ENCODE measurements at places on chromosomes 6 and 20. TPM values are rescaled to one million over a fixed set of nuclear protein-coding genes. Genes with fewer than 3 reads are reported as not detected.

DNA sequence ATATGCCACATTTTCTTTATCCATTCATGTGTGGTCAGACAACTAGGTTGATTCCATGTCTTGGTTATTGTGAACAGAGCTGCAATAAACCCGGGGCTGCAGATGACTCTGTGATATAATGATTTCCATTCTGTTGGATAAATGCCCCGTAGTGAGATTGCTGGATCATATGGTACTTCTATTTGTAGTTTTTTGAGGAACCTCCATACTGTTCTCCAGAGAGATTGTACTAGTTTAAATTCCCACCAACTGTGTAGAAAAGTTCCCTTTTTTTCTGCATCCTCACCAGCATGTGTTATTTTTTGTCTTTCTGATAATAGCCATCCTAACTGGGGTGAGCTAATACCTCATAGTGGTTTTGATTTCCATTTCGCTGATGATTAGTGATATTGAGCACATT, 62.2 kb upstream of the MAP3K4 start:
- no peak for DNase-seq
- H3K27me3 ChIP-seq = peaks cover 9% of the 10 kb centered on the region
- peaks cover 19% of the 10 kb centered on the region for H3K4me1 ChIP-seq
- no peaks in the 10 kb centered on the region for H3K36me3 ChIP-seq
- no peak overlapping the region for H3K27ac ChIP-seq
- H3K4me3 ChIP-seq = no peak overlapping the region

DNA sequence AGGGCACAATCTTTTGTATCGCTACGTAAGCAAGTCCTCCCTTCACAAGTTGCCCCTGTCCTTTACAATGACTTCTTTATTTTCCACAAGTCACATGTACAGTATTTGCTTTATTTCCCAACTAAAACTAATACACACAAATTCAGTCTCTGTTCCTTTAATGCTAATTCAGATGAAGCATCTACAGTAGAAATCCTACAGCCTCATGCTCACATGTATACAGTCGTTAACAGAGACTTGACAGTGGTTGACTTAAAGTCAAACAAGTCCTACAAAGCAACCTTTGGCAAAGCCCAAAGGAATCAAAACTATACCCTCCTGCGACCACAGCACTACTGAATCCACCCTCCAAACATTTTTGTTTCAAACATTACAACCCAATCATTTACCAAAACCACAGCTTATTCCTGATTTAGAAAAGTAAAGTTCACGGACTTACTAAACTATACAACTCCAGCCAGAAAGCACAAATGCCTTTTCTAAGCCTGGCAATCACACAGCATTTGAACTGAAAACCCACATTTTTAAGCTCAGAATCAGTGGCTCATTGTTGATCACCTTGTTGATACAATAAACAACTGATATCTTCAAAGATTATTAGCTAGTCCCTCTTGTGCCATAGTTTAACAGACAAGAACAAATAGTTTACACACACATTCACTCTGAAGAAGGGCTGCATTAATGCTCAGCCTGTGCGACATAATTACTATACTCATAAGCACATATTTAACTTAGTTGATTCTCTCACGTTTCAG, 70.9 kb upstream of the NHSL1 start:
- no peaks in the 10 kb centered on the region for H3K36me3 ChIP-seq
- no peak overlapping the region for H3K27ac ChIP-seq
- H3K4me3 ChIP-seq = no peak overlapping the region
- H3K27me3 ChIP-seq = peaks cover 17% of the 10 kb centered on the region

DNA sequence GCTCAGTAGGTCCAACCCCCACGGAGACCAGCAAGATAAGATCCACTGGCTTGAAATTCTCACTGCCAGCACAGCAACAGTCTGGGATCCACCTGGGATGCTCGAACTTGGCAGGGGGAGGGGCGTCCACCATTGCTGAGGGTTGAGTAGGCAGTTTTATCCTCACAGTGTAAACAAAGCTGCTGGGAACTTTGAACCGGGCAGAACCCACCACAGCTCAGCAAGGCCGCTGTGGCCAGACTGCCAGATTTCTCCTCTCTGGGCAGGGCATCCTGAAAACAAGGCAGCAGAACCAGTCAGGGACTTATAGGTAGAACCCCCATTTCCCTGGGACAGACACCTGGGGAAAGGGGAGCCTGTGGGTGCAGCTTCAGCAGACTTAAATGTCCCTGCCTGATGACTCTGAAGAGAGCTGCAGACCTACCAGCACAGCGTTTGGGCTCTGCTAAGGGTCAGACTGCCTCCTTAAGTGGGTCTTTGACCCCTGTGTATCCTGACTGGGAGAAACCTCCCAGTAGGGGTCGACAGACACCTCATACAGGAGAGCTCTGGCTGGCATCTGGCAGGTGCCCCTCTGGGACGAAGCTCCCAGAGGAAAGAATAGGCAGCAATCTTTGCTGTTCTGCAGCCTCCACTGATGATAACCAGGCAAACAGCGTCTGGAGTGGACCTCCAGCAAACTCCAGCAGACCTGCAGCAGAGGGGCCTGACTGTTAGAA, 782.4 kb upstream of the EYS start:
- H3K4me1 ChIP-seq = no peaks in the 10 kb centered on the region
- no peak overlapping the region for H3K4me3 ChIP-seq
- no peaks in the 10 kb centered on the region for H3K27me3 ChIP-seq
- H3K36me3 ChIP-seq = no peaks in the 10 kb centered on the region
- DNase-seq = peak; percentile 44

DNA sequence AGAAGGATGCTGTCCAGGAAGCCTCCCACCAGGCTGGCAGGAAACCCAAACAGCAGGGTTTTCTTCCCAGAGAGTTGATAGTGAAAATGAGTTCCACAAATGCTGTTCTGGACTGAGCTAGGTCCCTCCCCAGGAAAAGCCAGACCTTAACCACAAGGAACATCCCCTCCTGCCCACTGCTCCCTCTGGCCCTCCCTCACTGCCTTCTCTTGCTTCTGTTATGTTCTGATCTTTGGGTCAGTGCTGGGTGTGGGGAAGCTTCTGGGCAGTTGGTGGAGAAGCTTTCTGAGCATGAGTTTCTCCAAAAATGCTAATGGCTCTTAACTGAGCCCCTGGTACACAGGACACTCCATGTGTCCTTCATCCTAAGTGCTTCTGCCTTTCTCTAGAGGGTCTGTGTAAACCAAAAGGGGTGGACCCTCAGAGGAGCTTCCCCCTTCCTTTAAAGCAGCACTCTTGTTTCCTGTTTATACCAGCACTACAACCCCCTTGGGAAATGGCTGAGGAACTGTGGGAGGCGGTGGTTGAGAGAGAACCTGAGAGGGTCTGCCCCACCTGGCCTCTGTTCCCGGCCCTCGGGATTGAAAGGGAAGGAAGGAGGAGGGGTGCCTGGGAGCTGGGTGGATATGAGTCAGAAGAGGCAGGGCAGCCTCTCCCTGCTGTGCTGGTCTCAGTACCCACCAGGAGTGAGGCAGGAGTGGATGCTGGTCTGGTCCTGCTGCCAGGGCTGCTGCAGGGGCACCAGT, 42.0 kb downstream of the CDS2 start:
- peaks cover 20% of the 10 kb centered on the region for H3K4me1 ChIP-seq
- no peak overlapping the region for H3K4me3 ChIP-seq
- no peaks in the 10 kb centered on the region for H3K27me3 ChIP-seq
- DNase-seq = no peak
- H3K27ac ChIP-seq = no peak overlapping the region

- no peak overlapping the region for H3K27ac ChIP-seq
- no peak for DNase-seq
- no peaks in the 10 kb centered on the region for H3K4me1 ChIP-seq
- H3K4me3 ChIP-seq = no peak overlapping the region
- no peaks in the 10 kb centered on the region for H3K27me3 ChIP-seq
Observed at GRCh38 chr6:16933961-16934360, 167.9 kb upstream of the STMND1 start.

The SDCBP2 gene
- polyA plus RNA-seq = 2.0 TPM

DNA sequence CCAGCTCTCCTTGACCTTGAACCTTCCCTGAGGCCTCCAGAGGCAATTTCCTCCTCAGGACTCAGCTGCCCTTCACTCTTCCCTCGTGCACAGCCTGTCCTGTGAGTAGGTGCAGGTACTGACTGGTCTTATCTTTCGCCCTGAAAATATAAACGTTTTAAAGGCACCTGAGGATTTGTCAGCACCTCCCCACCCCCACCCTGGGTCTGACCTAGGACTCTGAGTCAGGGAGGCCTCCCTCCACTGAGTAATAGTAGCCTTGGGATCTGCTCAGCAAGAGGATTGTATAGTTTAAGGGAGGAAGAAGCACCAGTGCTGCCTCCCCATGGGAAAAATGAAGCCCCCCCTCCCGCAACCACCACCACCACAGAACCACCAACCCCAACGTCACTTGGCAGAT, 54.6 kb downstream of the PPARD start:
- H3K36me3 ChIP-seq = no peaks in the 10 kb centered on the region
- no peak overlapping the region for H3K4me3 ChIP-seq
- no peaks in the 10 kb centered on the region for H3K27me3 ChIP-seq
- H3K4me1 ChIP-seq = peaks cover 34% of the 10 kb centered on the region
- DNase-seq = no peak
- no peak overlapping the region for H3K27ac ChIP-seq

All from spleen (tissue), 13 donors.